ENCODE measurements at places on chromosomes 4 and X.

DNA sequence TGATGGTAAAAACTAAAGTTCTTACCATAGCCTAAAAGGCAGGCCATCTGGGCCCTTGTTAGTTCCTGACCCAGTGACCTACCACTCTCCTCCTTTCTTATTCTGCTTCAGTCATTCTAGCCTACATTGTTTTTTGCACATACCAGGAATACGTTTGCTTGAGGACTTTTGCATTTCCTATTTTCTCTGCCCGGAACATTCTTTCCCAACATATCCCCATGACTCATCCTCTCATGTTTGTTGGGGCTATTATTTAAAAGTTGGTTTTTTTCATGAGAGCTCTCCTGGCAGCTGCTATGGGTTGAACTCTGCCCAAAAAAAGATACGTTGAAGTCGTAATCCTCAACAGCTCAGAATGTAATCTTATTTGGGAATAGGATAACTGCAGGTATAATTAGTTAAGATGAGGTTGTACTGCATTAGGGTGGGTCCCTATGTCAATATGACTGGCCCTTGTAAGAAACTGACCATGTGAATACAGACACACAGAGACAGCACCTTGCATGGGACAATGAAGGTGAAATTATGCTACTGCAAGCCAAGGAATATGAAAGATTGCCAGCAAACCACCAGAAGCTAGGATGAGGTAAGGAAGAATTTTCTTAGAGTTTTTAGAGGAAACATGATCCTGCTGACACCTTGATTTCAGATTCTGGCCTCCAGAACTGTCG, 138.3 kb upstream of the PDHA2 start:
- no peak for DNase-seq

- no peak for DNase-seq
Measured at GRCh38 chr4:106717091-106717490, 319.0 kb downstream of the DKK2 start.

GRCh38 chr4:91990726-91991125, 313.0 kb upstream of the GRID2 start:
- DNase-seq = no peak

DNA sequence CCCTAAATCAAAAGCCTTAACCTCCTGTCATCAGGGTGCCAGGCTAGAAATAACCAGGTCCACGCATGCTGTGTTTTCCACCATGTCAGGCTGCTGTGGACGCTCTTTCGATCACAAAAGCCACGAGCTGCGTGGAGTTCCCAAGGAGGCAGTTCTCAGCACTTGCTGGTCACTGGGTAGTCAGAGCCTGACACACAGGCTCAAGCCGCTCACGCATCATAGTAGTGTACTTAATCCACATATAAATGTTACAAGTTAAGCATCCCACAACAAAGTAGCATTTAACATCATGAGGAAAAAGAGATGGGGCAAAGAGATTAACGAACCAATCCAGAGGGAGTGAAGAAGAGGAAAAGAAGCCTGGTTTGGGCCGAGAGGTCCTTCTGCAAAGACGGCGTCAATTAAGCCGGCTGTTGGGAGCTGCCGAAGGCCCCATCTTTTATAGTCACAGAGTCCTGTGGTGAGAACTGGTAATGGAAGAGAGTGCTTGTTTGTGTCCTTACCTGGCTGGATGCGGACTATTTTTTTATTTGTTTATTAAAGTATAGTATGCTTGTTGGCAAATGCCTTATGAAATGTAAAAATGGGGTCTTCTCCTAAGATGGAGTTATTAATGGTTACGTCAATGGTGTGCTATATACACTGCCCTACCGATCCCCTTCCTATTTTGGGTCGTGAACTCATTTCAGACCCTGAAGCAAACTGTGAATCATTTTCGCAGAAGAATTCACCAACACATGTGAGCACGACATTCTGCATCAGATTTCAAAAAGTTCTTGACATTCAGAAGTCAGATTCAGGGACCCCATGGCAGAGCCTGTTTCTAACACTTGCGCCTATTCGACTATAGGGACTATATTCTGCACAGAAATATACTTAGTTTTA, 675 bp downstream of the PRIMPOL start:
- DNase-seq = peak; percentile 4

- no peak for DNase-seq
Measured at GRCh38 chr4:17072483-17072882, 174.0 kb upstream of the LDB2 start.

- no peak for DNase-seq
Measured at GRCh38 chrX:95505721-95506120, 1178.9 kb upstream of the DIAPH2 start.

- no peak for DNase-seq
Measured at GRCh38 chrX:106649523-106650428, 38.0 kb downstream of the RADX start.

GRCh38 chr4:47413521-47413920, 50.0 kb downstream of the COMMD8 start:
- no peak for DNase-seq

DNA sequence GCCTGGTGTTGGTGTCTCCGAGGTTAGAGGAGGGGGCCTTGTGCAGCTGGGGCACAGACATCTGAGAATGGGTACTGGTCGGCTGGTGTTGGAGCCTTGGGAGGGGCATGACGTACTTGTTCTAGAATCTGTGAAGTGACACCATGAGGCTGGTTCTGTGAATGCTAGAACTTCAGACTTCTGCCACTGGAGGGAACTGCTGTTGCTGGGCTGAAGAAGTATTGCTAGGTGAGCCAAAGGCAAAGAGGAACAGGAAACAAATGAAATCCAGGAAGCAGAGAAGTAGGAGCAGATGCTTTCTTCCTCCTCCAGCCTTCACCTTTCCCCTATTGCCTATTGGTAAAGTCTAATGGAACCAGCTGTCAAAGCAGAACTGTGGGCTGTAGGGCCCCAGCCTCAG, 120.9 kb upstream of the DDIT4L start:
- no peak for DNase-seq

- no peak for DNase-seq
Measured at GRCh38 chr4:105951198-105951597, 55.9 kb downstream of the NPNT start.

DNA sequence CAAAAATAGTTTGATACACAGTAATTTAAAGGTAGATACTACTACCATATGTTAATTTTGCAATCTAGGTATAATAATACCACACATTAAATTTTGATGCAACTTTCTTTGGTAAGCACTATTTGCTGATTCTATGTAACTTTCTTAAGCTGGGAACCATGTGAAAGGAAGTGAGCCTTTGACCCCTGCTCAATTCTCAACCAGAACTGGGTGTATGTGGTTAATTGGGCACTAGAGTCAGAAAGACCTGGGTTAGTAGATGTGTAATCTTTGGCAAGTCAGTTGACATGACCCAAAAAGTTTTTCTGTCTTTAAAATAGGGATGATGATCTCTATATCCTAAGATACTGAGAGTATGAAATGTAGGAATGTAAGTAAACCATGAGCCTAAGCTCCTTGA, 22.4 kb downstream of the TLR2 start:
- DNase-seq = no peak

- no peak for DNase-seq
Measured at GRCh38 chr4:105357258-105357980, 116.4 kb downstream of the PPA2 start.

DNA sequence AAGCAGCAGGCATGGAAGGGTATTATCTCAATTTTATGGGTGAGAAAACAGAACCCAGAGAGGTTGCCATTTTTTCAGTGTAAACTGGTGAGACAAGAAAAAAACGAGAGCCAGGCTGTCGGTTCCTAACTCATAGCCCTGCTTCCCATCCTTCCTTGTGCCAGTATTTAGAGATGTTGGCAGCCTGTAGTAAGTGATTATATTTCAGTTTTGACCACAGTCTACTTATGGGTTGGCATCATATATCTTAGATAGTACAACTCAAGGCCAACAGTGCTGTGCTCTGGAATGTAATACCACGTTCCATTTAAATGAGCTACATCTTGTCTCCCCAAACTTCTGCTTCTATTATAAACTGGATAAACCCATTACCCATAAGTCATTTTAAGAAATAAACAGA, 40.8 kb downstream of the XK start:
- DNase-seq = no peak

GRCh38 chrX:46967547-46967946, 55.3 kb downstream of the JADE3 start:
- no peak for DNase-seq

DNA sequence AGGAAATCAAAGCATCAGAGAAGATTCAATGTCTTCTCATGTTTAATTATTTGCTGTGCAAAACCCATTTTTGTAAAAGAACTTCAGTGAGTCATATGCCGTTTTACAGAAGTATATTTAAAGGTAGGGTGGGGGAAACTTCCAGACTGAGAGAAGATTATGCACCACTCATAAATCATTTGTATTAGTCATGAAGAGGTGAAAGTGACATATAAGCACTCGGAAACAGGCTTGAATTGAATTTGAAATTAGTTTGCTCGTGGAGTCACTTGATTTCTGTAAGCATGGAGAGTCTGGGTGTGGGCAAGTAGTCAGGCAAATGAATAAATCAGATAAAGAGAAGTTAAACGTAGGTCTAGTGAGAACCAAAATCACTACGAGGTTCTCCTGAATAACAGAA, 335.1 kb downstream of the ANK2 start:
- no peak for DNase-seq

GRCh38 chr4:94889523-94889922, 131.8 kb downstream of the BMPR1B start:
- DNase-seq = no peak

GRCh38 chrX:108224218-108224617, 132.6 kb downstream of the ATG4A start:
- no peak for DNase-seq

DNA sequence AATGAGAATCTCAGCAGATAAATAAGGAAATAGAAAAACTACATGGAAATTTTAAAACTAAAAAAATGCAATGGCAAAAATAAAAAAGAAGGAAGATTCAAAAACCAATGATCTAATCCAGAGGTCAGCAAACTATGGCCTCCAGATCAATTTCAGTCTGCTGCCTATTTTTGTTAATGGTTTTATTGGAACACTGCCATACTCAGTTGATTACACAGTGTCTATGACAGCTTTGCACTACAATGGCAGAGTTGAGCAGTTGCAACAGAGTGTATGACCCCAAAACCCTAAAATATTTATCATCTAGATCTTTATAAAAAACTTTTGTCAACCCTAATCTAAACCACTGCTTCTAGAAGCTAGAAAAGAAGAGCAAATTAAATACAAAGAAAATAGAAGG, 170.3 kb downstream of the RAB28 start:
- DNase-seq = no peak

DNA sequence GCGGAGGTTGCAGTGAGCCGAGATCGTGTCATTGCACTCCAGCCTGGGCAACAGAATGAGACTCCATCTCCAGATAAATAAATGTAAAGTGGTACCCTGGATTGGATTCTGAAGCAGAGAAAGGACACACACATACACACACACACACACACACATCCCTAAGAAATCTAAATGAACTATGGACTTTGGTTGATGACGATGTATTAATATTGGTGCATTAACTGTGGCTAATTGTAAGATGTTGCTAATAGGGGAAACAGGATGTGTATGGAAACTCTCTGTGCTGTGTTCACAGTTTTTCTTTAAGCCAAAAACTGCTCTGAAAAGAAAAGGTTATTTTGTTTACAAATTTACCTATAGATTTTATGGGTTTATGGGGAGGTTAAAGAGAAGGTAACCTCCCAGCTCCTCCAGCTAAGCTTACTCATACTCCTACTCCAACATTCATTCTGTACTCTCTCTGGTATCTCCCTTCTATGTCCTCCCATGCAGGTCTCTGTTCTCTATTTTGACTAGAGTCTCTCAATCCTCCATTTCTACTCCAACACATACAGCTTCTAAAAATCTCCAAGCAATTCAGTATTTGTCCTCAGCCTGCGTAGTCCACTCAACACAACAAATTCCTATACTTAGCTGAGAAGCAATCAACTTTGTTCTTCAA, 46.5 kb upstream of the RELL1 start:
- no peak for DNase-seq

- no peak for DNase-seq
Measured at GRCh38 chr4:74630551-74630950, 163.8 kb downstream of the BTC start.

GRCh38 chr4:113784497-113785250, 23.1 kb upstream of the CAMK2D start:
- no peak for DNase-seq

DNA sequence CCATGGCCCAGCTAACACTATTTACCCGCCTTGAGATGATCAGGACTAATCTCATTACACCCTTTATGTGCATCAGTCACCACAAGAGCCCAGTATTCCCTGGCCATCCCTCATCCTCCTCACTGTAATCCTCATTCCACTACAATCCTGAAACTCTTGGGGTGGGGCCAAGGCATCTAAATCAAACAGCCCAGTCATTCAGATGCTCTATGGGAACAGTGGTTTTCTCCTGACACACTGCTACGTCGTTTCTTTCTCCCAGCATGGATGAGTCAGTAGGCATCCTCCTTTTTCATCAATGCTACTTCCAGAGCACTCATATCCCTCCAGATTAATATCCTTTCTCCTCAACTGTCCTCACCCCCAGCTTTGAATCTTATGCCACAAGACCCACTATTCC, 5.6 kb downstream of the SDAD1 start:
- DNase-seq = no peak

DNA sequence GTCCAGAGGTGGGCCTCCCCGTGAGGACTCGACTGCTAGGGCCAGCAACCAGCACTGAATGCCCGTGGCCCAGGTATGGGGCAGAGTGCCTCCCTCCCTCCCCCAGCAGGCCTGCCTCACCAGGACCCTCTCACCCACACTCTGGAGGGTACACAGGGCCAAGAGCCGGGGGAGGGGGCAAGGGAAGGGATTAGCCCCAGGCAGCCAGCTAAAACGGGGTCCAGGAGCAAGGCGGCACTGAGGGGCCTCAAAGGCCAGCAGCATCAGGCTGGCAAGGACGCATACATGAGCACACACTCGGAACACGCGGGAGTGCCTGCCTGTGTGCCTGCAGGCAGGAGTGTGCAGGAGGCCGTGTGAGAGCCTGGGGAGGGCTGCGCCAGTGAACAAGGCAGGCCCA, 18.3 kb upstream of the DUSP9 start:
- no peak for DNase-seq

- no peak for DNase-seq
Measured at GRCh38 chr4:101855239-101855638, 64.7 kb downstream of the BANK1 start.

- DNase-seq = no peak
Measured at GRCh38 chr4:3384391-3384770, 57.4 kb upstream of the HGFAC start.

DNA sequence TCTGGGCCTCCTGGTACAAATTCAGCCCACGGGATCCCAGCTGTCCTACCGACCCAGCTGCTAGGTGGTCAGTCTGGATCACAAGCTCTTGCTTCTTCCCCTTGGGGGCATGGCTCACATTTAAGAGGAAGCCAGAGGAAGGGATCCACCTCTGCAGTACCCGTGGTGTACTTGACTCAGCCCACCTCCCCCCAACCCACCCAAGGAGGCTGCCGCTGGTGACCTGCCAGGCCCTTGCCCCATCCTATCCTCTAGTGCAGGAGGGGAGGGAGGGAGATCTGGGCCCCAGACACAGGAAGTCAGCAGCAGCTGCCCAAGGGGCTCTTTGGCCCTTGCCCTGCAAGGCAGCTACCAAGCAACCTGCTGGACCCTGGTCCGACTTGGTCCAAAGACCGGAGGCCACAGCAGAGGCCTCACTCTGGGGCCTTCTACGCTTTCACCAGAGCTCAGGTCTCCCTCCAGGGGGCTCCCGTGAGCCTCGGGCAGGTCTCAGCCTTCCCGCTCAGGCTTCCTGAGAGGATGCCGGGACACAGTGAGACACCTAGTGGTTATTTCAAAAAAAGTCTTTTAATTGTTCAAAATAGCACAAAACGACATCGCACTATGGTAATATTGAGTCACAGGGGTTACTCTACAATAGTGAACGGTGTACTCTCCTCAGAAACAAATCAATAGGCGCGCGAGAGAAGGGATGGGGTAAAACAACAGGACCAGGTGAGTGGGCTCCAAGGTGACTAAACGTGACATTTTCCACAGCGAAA, 2.7 kb upstream of the RENBP start:
- DNase-seq = peak; percentile 83
